ENCODE measurements at places on chromosomes 13 and 19.

DNA sequence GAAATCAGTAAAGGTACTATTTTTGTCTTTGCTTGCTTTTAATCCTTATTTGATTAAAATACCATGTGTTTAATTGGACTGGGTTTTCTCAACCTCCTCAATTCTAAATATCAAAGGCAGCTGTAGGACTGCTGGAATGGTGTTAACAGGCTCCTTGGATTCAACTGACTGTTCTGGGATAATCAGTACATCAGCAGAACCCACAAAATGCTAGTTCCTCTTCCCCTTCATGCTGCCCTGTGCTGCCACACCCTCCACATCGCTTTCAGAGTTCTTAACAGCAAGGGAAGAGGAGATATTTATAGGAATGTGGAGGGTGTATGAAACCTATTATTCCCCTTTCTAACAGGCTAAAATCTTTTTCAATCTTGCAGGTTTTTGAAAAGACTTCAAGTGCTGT is 82.4 kb downstream of the KCTD12 start:
- peak; percentile 64 for DNase-seq

DNA sequence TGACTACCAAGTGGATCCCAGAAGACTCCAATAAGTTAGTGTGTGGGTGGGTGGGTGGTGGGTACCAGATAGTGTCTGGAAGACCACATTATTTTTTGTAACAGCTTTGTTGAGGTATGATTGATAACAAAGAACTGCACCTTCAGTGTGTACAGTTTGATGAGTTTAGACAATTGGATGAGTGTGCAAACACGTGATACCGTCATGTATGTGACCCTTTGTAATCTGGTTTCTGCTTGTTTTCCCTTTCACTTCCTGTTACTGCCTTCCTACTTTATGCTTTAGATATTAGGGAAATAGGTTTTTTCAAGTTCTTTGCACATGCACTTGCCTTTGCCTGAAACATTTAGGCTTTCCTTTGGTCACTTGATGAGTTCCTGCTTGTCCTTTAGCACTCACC is 8.5 kb downstream of the RPL21 start:
- no peak for DNase-seq

DNA sequence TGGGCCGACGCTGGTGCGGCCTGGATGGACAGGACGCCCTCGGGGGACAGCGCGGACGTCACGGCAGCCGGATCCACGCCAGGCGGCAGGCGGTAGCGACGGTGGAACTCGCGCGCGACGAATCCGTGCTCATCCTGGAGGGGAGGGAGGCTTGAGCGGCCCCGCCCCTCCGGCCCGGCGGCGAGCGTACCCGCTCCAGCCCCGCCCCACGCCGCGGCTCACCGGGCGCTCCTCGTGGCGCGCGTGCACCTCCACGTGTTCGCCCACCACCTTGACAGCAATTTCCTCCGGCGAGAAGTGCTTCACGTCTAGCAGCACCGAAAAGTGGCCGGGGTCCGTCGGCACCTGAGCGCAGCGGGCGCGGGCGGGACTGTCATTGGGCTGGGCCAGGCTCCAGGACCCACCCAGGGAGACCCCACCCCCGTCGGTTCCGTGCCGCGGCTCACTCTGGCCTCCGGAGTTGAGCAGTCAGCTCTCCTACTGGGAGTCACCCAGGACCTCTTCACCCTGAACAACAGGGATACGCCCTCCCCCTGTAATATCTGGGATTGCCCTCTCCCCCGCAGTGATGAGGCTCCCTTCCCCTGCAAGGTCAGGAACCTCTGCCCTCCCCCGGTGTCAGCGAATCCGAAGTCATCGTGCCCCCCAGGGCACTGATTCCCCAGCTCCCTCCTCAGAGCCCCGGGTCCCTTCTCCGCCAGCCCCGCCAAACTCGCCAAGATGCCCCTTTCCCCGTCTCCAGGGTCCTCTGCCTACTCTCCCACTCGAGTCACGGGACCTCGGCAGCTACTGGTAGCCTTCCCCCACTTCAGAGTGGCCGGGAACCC is 1.1 kb downstream of the HSPB6 start:
- no peak for DNase-seq

- DNase-seq: no peak
Measured at GRCh38 chr13:105442949-105443699, 1092.3 kb downstream of the EFNB2 start.

DNA sequence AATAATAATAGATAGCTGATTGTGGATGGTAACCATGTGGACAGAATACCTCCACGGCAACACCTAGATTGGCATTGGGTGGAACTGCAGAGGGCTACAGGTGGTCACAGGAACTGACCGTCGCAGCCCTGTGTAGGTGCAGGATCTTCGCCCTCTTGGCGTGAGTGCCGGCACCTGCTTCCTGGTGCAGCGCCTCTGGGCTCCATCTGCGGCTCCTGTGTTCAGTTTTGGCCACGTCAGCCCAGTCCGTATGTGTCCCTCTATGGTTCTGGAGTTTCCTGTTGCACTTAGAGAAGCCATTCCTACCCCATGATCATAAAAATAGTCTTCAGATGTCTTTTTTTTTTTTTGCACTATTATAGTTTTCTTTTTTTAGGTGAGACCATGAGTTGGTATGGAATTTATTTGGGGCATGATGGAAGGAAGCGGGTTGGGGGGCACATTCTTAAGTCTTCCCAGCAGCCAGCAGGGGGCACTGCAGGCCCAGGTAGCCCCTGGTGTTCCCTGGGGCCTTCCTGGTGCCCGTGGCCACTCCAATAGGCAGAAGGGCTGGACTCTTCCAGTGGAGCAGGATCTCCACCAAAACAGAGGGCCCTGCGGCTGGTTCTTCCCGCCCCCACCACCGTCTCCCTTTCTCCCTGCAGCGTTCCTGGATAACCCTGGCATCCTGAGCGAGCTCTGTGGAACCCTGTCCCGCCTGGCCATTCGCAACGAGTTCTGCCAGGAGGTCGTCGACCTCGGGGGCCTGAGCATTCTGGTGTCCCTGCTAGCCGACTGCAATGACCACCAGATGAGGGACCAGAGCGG is 10.1 kb upstream of the SLC25A42 start:
- DNase-seq: peak; percentile 36

DNA sequence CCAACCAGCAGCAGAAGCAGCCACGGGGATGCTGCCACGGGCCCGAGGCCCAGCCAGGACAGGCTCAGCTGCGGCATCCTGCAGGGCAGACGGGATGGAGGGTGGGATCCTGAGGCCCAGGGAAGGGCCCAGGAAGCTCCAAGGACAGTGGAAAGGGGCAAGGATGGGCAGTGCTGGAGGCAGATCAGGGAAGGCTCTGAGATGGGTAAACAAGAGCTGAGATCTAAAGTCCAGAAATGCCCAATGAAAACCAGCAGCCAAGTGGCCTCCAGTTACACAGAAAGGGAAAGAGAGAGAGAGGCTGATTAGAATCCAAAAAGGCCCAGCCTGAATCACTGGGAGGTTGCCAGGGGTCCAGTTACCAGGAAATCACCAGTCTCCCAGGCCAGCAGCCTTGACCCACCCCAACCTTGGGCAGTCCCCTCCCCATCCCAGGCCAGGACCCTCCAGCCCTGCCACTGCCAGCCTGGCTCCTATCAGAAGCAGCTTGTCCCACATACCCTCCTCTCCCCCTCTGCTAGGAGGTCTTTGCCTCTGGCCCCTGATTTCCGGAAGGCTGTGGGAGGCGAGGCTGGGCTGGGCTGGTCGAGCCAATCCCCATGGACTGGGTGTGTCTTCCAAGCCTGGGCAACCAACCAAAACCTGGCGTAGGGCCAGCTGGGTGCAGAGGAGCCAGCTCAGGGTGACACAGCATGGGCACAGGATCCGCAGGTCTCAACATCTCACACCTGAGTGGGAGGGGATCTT is at the start of gene CYP4F11:
Gene CYP4F11, minus strand, starts transcription at position 198 of the 747 bp plus-strand sequence. Its CDS starts 121 bp downstream, at position 77.
- DNase-seq: peak; percentile 59

DNA sequence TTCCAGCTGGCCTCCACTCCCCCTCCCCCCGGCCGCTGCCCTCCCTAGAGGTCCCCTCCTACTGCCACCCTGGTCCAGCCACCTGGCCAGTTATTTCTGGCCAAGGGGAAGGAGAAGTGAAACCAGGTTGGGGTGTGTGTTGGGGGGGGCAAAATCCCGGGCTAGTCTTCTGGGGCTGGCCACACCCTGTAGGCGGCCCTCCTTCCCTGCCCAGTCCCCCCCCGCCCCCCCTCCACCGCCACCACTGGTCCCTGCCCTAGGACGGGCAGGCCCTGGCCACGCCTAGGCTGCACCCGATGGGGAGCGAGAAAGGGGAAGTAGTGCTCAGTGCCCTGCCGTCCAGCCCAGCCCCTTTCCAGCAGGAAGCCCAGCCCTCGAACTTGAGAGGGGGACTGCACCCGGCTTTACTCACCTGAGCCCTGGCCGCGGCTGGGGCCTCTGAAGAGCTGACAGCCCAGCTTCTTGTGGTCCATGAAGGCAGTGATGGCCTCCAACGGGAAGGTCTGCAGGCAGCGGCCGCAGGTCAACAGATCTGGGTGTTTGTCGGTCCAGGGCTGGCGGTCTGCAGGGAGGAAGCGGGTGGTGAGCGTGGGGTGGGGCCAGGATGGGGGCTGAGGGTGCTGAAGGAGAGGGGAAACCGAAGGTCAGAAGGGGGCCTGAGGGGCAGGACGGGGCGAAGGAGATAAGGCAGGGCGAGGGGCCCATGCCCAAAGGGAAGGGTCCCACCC is 813 bp downstream of the ZNF296 start:
- no peak for DNase-seq

DNA sequence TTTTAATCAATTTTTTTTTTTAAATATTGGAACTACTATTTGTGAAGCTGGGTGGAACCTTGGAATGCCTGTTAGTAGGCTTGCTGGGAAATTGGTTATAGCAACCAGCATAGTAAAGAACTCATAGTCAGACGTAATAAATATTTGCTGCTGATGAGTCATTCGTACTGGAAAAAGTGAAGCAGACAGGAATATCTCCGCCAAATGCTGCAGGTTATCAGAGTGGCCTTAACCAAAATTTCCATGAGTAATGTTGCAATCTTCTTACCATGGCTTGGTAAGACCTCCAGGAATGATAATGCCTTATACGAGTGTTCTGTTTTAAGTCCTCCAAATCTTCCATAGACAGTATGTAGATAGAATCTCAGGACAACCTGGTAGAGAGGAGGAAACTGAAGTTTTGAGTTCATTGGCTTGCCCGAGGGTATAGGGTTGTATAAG is 34.2 kb downstream of the MBNL2 start:
- no peak for DNase-seq

DNA sequence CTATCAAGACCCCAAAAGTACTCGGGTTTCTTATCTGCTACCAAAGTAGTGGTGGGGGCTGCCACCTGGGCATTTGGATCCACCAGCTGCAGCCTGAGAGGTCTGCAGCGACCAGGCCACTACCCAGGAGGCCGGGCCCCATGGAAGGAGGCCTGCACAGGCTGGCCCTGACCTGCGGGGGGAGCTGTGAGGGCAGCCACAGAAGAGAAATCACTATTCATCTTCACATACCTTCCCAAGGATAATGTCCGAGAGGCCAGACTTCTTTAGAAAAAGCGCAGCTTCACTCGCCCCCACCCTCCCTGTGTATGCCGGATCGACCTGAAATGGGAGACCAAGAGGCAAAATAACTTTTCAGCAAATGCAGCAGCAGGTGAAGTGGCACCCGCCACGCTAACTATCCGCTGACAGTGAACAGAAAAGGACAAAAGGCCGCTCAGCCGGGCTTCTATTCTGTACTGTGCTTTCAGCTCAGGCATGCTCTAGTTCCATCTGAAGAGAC is 30.1 kb downstream of the EPS15L1 start:
- no peak for DNase-seq

DNA sequence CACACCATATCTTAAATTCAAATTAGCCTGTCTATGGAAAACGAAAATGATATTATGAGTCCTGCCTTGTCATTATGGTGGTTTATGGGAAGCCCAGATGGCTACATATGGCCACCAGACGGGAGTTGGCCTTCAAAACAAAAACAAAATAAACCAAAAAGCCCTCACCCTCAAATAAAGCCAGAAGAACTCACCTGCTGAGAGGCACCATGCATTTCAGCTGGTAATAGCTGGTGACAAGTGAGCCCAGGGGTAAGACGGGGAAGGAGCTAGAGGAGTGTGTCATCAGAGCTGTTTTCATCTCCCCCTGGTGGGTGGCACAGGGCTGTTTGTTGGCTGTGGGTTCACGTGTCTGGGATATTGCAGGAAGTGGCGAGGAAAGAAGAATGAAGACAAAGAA is 152.9 kb downstream of the EFNB2 start:
- no peak for DNase-seq

- no peak for DNase-seq
Measured at GRCh38 chr19:1558552-1558951, 9.6 kb downstream of the MEX3D start.

DNA sequence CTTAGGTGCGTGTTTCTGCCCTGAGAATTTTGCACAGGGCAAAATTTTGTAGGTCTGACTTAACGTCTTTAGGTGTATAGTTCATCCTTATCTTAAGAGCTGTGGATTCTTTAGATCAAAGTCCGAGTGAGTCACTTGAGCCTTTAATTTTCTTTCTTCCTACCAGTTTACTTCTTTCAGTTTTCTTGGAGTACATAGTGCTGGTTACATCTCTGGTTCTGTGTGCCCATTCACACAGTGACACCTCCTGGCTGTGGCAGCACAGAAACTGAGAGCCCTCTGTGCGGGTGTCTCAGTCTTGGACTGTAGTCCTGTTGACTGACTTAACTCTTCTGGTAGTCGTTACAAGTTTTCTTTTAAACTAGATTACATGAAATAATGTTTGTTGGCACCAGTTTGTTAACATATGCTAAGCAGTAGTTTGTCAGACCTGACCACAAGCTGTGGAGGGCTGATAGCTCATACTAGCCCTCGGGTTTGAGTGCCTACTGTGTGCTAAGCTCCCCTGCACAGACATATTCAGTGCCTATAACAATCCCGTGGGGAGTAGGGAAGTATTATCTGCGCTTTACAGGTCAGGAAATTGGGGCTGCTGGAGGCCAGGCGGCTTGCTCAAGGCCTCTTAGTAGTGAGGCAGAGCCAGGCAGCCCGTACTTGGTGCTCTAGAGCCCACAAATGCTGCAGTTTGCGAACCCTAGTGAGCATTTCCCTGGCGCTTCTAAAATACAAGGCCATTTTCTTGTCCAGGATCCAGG is 1.6 kb downstream of the GATAD2A start:
- DNase-seq: peak; percentile 34

- DNase-seq: peak; percentile 83
Measured at GRCh38 chr19:38173291-38174041, 50.6 kb downstream of the DPF1 start.

DNA sequence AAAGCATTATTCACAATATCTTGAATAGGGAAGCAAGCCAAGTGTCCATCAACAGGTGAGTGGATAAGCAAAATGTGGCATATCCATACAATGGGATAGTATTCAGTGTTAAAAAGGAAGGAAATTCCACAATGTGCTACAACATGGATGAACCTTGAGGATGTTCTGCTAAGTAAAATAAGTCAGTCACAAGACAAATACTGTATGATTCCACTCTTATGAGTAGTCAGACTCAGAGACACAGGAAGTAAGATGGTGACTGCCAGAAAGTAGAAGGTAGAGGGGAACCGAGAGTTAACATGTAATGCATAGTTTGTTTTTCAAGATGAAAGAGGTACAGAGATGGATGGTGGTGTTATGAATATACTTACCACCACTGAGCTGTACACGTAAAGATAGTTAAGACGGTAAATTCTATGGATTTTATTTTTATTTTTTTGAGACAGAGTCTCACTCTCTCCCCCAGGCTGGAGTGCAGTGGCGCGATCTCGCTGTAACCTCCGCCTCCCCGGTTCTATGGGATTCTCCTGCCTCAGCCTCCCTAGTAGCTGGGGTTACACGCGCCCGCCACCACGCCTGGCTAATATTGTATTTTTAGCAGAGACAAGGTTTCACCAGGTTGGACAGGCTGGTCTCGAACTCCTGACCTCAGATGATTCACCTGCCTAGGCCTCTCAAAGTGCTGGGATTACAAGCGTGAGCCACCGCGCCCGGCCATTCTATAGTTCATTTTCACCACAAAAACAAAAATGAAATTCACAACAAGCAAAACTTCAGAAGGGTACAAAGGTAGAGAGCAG is 1.0 kb upstream of the CHAMP1 start:
- DNase-seq: no peak

- DNase-seq: peak; percentile 25
Measured at GRCh38 chr13:109881347-109881725, 95.0 kb upstream of the IRS2 start.
